ENCODE measurements at places on chromosomes 7 and 10.
A peak's percentile ranks its signal among the peaks of the same experiment; 100 is the strongest.

- DNase-seq, result no peak
Measured at GRCh38 chr10:125742465-125742864, 23.0 kb downstream of the EDRF1 start.

DNA sequence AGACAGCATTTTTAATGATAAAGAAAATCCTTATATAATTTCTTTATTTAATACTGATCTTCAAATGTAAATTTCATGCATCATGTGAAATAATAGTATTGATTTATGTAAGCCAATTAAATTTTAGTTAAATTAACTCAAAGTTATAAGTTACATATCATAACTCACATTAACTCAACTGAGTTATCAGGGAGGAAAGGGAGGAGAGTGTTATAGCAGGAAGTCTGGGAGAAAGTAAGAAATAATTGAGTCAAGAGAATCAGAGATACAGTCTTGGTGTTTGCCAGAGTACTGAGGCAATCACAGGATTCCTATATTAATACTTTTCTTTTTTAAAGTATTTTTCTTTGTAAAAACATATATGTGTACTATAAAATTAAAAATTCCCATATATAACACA, 4.0 kb downstream of the BICC1 start:
- DNase-seq, result no peak

DNA sequence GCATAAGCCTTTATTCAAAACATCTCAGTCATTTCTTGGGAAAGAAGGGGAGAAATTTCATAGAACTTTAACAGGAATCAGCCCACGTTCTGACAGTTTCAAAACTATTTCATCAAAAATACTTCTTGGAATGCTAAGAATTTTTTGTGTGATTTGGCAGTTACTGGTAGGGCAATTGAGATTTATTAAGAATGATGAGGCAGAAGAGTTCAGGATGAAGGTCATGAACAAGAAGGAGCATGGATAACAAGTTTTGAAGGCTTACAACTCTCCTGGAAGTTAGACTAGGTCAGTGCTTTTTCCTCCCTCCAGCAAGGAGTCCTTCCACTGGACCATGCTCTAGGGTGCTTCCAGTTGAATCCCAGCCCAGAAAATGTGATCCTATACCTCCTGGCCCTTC, 569.9 kb downstream of the ANKRD7 start:
- DNase-seq, result no peak

DNA sequence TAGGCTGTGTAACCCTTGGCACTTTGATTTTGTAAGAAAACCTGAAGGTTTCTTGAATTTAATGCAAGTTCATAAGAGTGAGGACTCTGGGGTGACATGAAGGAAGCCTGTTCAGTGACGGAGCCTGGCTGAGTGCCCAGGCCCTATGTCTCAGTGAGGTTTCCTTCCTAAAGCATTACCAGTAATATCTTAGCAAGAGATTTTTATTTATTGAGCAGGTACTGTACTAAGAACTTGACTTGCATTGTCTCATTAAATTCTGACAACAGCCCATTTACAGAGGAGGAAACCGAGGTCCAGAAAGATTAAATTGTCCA, 197.2 kb downstream of the HECW1 start:
- DNase-seq, result no peak

DNA sequence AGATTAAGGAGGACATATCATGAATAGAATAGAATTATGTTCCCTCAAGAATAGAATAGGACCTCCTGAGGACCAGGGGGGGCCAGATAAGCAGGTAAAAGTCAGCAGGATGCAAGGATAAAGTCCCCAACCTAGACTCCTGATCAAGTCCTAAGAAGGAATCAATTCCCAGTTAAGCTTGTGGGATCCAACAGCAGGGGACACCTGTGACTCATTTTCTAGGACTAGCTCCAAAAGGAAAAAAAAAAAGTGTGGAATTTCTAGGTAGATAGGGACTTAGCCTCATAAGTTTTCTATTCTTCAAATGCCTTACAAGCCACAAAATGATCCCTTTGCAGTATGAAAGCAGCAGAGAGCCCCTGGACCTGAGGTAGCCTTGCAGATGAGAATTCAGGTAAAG, 336.2 kb downstream of the WDR11 start:
- no peak for DNase-seq

- DNase-seq, result peak; percentile 35
Measured at GRCh38 chr7:123538189-123538714, 3.9 kb upstream of the IQUB start.

- no peak for DNase-seq
Measured at GRCh38 chr7:2948749-2949148, 94.9 kb downstream of the CARD11 start.
